Left forelimb (tissue), 1 donor: ENCODE measurements at places on chromosomes 7 and 10.

GRCh38 chr7:115812794-115813193, 217.8 kb downstream of the TFEC start:
- DNase-seq = no peak

DNA sequence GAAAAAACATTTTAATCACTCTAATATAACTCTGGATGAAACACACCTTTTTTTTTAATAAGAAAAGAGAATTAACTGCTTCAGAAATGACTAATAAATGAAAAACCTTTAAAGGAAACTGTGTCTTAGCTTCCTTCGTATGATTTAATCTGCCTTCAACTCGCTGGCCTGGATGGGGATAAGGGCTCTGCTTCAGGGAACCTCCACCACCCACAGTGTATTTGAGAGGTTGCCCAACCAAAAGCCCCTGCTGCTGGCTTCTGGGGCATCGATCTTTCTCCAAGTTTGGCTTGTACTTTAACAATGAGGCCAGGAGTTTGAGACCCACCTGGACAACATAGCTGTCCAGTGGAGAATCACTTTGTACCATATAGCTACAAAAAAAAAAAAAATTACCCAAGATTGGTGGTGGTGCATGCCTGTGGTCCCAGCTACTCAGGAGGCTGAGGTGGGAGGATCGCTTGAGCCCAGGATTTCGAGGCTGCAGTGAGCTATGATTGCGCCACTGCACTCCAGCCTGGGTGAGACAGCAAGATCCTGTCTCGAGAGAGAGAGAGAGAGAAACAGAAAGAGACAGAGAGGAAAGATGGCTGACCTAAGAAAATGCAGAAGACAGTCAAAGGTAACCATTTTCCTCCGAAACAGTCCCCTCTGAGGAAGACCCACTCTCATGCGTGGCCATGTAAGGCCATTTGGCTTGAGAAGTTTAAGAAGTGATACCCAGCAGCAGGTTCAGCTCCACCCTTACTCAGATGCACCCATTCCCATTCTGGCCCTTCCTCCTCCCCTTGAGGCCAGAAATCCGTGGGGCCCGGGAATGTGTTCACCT, 13.6 kb upstream of the LIMK1 start:
- no peak for DNase-seq

DNA sequence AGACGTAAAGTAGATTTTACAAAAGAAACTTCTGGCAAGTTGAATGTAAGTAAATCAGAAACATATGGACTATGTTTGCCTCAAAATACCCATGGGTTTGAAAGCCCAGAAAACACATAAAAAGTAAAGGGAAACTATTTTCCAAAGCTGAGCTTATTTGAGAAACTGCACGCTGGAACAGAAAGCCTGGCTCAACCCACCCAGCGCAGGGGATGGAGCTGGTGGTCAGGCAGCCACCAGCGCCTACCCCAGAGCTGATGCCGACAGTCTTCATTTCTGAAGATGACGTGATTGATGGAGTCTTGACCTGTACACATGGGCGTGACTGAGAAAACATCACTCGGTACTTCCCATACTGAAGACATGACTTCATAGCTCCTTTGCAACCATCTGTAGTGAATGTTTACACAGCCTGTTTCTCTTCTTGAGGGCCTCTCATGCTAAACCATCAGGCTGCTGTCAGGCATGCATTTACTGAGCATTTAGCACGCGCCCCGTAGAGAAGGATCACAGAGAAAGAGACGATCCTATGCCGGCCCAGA, 232.6 kb upstream of the AUTS2 start:
- DNase-seq = peak; percentile 71

- DNase-seq = no peak
Observed at GRCh38 chr7:30019960-30020359, 6.5 kb downstream of the FKBP14 start.

DNA sequence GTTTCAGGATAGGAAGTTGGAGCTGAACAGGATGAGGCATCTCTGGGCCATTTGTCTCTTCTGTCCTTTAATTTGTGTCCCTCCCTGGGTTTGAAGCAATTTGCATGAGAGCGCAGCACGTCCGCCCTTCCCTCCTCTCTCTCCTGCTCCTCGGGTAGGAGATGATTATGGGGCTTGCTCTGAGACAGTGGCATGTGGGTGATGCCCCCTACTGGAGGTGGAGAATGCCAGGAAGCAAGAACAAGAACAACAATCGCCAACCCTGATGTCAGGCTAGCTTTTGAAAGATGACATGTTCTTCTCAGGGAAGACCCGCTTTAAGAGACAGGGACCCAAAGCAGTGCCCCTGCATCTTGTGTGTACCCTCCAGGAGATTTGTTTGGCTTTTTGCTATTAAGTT, 63.9 kb upstream of the LOXL4 start:
- DNase-seq = no peak

DNA sequence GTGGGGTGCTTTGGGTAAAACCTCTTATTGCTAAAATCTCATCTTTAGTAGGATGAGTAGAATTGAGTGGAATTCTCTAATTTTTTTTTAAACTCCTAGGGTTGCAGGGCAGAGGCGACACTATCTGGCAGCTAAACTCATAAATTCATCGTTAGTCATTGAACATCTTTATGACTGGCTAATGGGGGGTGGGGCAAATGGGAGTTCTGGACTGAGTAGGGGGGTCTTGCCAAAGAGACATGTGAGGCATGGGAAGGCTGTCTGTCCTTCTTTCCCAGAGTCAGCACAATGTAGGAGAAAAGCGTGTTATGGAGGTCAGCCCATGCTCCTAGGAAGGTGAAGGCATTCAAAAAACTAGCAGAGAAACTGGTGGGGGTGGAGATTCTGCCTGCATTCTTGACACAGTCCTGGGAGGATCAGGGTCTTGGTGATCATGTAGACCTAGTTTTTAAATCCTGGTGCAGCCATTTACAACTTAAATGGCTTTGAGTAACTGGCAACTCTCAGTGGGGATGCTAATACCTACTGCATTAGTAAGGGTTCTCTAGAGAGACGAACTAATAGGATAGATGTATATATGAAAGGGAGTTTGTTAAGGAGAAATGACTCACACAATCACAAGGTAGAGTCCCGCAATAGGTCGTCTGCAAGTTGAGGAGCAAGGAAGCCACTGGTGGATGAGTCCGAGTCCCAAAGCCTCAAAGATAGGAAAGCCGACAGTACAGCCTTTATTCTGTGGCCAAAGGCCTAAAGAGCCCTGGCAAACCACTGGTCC, 47.7 kb downstream of the EMX2 start:
- no peak for DNase-seq

GRCh38 chr10:72263613-72264241, 10.0 kb upstream of the DDIT4 start:
- DNase-seq = no peak

DNA sequence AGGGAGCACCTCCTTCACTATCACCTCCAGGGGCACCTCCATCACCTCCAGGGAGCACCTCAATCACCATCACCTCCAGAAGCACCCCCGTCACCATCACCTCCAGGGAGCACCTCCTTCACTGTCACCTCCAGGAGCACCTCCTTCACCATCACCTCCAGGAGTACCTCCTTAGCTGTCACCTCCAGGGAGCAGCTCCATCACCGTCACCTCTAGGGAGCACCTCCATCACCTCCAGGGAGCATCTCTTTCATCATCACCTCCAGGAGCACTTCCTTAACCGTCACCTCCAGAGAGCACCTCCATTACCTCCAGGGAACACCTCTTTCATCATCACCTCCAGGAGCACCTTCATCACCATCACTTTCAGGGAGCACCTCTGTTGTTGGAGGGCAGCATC, 103.0 kb downstream of the DNAJB6 start:
- no peak for DNase-seq

DNA sequence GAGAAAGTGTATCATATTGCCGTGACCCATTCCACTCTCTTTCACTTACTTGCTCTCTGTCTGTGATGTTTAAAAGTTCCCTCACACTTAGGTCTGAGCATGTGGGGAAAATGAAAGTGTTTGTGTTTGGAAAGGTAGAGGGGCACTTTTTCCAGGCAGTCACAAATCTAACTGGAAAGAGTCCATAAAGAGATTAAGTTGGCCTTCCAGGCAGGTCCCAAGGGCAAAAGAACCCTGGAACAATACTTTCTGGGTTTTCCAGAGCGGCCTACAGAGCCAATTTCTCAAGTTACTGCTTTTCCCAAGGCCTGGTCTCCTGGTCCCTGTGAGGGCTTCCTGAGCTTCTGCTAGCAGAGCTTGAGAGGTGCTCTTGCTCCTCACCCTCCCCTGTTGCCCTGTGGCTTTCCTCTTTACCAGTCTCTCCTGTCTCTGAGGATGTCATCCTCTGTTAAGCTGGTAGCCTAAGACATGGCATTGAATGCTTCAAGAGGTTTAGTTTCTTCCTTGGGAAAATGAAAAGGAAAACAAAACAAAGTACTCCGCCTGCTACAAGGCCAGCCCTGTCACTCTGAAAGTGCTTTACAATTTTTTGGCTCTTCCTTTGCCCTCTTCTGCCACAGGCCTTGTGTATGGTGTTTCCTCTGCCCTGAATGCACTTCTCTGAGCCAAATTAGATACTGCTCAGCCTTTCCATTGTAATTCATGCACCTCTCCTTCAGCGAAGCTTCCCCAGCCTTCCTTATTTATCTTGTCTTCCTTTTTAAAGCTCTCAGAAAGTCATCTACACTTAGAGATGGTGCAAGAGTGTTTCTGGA, 20.1 kb downstream of the TES start:
- no peak for DNase-seq

DNA sequence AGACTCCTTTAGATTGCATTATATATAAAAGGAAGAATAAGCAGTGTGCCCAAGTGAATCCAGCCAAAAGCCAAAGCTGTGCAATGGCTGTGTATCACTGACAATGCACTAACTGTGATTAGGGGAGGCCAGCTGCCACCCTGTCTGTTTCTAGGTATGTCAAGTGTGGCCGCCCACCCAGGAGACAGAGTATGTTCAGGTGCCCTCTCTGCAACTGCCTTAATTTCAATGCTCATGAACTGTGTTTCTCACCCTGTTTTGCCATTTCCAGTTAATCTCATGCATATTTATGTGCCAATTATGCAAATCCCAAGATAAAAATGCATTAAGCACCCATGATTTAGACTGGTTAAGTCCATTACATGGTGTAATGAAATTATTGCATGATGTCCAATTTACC, 159.4 kb downstream of the FRMD4A start:
- DNase-seq = no peak

DNA sequence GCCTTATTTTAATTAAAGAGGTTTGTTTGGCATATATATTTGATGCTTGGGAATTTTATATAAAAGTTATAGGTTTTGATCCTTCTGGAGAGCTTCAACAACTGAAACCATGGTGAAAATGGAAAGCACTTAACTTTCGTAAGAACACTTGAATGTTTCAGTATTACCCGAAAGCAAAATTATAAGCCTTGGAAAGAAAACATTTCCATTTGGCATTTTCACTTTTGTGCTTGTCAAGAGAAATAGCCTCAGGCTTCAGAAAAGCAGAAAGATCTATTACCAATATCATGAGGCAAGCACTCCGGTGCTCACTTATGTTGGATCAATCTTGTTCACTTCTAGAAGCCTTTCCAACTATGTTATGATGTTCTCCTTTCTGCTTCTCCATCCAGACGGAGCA, 256.0 kb downstream of the TRIL start:
- no peak for DNase-seq

- DNase-seq = no peak
Observed at GRCh38 chr10:110137142-110137545, 70.3 kb upstream of the MXI1 start.

DNA sequence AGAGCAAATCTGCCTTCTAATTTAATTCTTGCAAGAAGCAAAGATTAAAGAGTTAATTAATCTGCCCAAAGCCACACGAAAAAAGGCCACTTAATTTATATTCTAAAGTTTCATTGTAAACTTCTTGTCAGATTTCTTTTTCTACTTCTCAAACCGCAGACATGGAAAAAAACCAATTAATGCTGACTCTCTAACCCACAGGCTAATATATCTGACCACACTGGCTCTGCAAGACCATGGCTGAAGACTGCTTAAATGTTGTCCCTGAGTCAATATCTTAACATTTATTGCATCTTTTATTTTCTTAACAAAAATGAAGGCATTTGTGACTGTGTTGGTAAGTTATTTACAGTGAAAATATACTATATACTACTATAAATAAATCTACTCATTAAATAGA, 234.0 kb upstream of the SP8 start:
- DNase-seq = no peak

- no peak for DNase-seq
Observed at GRCh38 chr10:21257919-21258318, 267.6 kb downstream of the SKIDA1 start.

GRCh38 chr7:105602325-105603305, 21.3 kb upstream of the EFCAB10 start:
- DNase-seq = peak; percentile 9

GRCh38 chr10:70302292-70302691, 18.5 kb upstream of the NPFFR1 start:
- no peak for DNase-seq

GRCh38 chr7:44158096-44158872, 17.2 kb upstream of the MYL7 start:
- DNase-seq = no peak

DNA sequence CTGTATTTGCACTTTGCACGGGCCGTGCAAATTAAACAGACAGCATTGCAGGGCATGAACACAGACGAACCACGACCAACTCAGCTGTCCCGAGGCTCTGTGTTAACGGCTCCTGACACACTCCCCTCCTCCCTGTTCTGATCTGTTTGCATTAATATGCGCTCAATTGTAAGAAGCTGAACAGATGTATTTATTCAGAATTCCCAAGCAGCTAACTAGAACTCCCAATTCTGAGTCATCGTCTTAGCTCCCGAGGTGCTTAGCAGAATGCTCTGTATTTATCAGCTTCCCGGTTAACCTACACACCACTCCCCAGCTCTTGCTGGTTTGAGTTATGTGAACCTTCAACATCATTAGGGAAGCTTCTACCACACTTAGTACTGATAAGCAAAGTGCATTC, 286.4 kb downstream of the PTPRN2 start:
- DNase-seq = no peak

DNA sequence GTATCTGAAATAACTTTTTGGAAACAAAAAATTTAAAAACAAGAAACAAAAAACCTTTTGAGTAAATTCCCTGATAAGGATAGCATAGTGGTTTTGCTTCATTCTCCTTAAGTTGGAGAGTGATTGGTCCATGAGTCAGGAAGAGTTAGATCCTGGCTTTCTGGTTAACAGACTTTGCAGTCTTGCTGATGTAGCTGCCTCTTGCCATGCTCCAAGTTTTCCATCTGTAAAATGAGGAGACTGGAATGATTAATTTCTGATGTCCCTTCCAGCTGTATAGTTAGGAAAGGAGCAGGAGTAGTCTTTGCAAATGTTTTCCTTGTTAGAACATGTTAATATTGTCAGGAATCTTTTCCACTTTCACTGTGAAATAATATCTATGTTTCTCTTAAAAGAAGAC, 266.6 kb downstream of the DNAJB9 start:
- no peak for DNase-seq
